Upper lobe of left lung (tissue), 6 donors: ENCODE measurements at places on chromosomes 7 and 10. TPM values are rescaled to one million over a fixed set of nuclear protein-coding genes. Genes with fewer than 3 reads are reported as not detected.

GRCh38 chr10:98186681-98187080, 52.2 kb downstream of the R3HCC1L start:
- H3K36me3 ChIP-seq = peaks cover 9% of the 10 kb centered on the region
- no peaks in the 10 kb centered on the region for H3K4me1 ChIP-seq
- no peak overlapping the region for H3K4me3 ChIP-seq
- no peak overlapping the region for H3K27ac ChIP-seq

DNA sequence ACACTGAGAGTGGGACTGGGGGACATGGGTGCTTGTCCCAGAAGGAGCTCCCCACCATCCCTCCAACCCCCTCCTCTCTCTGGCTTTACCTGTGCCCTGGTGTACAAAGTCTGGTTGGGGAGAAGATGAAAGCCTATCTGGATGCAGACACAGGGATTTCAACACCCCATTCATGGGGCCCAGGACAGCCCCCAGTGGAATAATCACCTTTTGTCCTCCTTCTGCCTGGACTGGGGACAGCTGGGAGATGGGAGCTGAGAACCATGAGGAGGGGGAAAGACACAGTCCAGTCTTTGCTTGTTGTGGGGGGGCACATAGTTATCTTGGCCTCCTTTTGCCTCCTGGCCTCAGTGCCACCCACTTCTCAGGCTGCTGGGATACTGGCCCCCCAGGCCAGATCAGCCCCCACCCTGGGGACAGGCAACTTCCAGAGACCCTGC, 1.4 kb downstream of the SSC4D start:
- H3K36me3 ChIP-seq = no peaks in the 10 kb centered on the region
- no peak overlapping the region for H3K27ac ChIP-seq
- DNase-seq = no peak

DNA sequence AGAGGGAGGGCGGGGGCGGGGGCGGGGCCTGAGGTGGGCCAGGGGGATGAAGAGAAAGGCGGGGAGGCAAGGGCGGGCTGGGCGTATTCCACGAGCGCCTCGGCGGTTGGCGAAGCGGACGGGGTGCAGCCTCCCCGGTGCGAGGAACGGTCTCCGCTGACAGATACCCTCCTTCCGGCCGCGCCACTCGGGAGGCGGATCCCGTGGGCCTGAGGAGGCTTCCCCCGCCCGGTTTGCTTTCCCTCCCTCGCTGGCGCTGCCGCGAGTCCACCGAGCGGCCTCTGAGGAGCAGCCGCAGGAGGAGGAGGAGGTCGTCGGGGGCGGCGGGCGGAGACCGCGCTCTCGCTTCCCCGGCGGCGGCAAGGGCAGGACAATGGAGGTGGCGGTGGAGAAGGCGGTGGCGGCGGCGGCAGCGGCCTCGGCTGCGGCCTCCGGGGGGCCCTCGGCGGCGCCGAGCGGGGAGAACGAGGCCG, at the start of gene TRIM24:
Gene TRIM24 (plus strand): TSS at position 84 of the 473 bp plus-strand sequence. CDS start 290 bp downstream, at position 374.
- no peaks in the 10 kb centered on the region for H3K27me3 ChIP-seq
- H3K4me1 ChIP-seq = peaks cover 12% of the 10 kb centered on the region
- no peaks in the 10 kb centered on the region for H3K36me3 ChIP-seq
- DNase-seq = peak; percentile 98

DNA sequence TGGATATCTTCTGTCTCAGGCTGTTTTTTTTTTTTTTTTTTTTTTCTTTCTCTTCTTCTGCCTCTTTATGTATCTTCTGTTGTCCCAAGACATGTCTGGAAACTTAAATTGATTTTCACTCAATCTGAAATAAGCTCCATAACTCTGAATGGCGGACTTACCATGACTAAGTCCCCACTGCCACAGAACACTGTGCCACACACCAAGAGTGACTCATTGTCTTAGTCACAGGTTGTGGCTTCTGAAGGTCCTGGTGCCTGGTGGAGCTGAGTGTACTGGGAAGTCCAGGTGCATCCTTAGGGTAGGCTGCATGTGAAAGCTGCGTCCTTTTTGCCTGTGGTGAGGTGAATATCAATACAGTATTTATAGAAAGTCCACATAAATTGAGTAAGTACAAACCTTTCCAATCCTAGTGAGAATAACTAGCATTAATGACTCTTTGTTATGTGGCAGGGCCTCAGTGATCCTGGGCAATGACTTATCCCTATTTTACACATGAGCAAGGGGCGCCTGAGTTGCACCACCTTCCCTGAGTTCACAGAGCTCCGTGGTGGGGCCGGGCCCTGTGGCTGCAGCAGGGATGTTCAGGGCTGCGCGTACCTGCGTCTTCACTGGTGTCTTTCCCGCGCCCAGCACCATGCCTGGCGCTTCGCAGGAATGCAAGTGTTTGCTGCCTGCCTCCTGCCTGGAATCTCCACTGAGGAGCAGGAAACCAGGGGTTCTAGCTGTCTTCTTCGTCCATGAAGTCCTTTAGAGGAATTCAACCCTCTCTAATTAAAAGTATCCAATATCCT, 4.3 kb downstream of the PFKP start:
- no peak for DNase-seq
- no peak overlapping the region for H3K27ac ChIP-seq
- H3K36me3 ChIP-seq = no peaks in the 10 kb centered on the region
- peaks cover 5% of the 10 kb centered on the region for H3K27me3 ChIP-seq

GRCh38 chr10:49741108-49741995, 20.8 kb downstream of the OGDHL start:
- no peaks in the 10 kb centered on the region for H3K4me1 ChIP-seq
- no peaks in the 10 kb centered on the region for H3K27me3 ChIP-seq
- no peaks in the 10 kb centered on the region for H3K36me3 ChIP-seq
- H3K4me3 ChIP-seq = no peak overlapping the region

DNA sequence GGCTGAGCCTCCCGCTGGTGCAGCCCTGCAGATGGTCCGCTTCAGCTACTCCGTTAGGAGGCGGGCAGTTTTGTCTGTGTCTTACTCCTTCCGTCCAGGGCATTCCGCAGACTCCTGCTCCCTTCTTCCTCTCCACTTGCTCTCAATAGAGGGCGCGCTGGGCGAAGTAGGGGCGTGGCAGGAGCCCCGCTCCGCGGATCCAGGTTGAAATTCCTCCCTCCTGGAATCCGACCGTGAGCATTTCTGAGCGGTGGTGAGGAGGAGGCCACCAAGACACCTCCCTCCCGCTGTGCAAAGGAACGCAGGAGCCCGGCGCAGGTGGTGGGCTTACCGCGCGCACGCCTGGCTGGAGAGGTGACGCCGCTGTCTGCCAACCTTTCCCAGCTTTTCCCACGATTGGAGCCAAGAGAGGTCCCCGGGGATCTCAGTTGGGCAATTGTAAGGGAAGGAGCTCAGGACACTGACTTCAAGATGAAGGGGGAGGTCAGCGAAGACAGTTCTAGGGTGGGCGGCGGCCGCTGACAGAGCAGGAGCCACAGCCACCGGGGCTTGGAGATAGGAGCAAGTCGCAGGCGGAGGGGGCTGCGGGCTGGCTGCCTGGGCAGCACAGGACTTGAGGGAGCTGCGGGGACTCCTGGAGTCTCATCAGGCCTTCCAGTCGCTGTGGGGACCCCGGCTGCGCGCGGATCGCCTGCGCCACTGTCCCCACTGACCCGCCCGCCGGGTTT, 1011.3 kb downstream of the XPNPEP1 start:
- H3K36me3 ChIP-seq = no peaks in the 10 kb centered on the region
- peaks cover 11% of the 10 kb centered on the region for H3K4me1 ChIP-seq
- no peak overlapping the region for H3K27ac ChIP-seq

DNA sequence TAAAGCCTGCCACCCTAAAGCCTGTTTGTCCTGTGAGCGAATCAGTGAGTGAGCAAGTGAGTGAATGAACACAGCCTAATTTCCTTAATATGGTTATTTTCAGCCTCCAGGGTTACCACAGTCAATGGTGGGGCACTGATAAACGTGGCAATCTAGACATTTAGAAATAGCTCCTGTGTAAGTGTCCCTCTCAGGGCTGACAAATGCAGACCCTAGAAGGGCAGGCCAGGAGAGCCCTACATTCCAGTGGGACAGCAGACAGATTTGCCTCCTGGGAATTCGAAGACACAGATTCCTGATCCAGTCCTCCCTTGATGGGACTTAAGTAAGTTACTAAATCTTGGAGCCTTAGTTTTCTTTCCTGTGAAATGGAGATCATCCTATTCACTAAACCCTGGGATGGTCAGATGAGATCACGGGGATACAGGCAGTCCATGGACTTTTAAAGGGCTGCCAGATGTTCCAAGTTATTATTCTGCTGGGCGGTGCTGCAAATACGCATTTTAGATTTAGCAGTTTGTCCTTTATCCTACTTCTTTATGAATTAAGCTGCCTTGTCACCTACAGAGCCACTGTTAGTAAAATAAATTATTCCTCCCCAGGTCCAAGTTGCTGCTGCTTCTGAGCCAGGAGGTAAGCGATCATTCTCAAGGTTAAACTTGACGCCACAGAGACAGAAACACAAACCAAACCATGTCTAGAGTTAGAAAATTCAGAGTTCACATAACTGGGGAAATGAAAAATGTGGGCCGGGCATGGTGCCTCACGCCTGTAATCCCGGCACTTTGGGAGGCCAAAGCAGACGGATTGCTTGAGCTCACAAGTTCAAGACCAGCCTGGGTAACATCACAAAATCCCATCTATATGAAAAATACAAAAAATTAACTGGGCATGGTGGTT, 54.8 kb upstream of the TM9SF3 start:
- no peak overlapping the region for H3K27ac ChIP-seq
- H3K36me3 ChIP-seq = no peaks in the 10 kb centered on the region
- H3K4me3 ChIP-seq = no peak overlapping the region
- peaks cover 10% of the 10 kb centered on the region for H3K4me1 ChIP-seq
- no peaks in the 10 kb centered on the region for H3K27me3 ChIP-seq

- DNase-seq = peak; percentile 64
- H3K4me3 ChIP-seq = peak overlapping the region; percentile 74
- H3K27me3 ChIP-seq = peaks cover 67% of the 10 kb centered on the region
- no peaks in the 10 kb centered on the region for H3K36me3 ChIP-seq
- peaks cover 51% of the 10 kb centered on the region for H3K4me1 ChIP-seq
- H3K27ac ChIP-seq = peak overlapping the region; percentile 89
These were observed 1.6 kb downstream of the HOXA3 start for GRCh38 chr7:27150568-27151340.

- no peak for DNase-seq
- H3K4me3 ChIP-seq = no peak overlapping the region
- H3K36me3 ChIP-seq = no peaks in the 10 kb centered on the region
- no peaks in the 10 kb centered on the region for H3K27me3 ChIP-seq
These were observed 37.0 kb upstream of the IL15RA start for GRCh38 chr10:6014241-6014761.

DNA sequence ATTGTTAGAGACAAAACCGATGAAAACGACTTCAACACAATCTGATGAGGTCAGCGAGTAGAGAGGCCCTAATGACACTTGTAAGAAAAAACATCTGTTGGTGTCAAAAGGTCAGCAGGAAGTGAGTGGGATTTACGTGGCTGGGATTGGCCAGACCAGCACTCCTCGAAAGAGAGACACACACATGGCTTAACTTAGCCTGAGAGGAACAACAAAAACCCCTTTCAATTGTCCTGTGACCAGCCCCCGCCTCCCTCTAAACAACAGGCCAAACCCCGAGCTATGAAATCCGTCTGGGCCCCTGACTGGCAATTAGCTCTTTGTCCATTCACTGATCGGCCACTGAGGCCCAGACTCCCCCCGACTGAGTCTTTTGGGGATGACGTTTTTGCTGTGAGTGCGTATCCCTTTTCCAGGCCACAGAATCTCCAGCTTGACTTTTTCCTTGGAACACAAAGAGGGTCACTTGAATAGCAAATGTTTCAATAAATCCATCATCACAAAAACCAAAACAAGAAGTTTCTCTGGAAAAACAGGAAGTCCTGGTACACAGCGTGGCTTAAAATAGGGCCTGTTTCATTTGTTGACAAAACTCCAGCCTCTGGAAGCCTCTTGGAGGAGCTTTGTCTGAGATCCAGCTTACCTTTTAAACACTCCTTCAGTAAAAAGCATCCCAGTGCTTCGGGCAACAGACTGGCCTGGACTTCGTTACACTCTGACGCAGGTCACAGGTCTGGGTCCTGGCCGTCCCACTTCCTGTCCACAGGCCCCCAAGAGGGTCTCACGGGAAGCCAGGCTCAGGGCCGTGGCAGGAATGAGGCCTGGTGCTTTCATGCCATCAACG, 103.0 kb downstream of the CTBP2 start:
- H3K27ac ChIP-seq = peak overlapping the region; percentile 94
- H3K27me3 ChIP-seq = no peaks in the 10 kb centered on the region
- peaks cover 86% of the 10 kb centered on the region for H3K4me1 ChIP-seq
- peak; percentile 44 for DNase-seq
- H3K36me3 ChIP-seq = no peaks in the 10 kb centered on the region
- no peak overlapping the region for H3K4me3 ChIP-seq

DNA sequence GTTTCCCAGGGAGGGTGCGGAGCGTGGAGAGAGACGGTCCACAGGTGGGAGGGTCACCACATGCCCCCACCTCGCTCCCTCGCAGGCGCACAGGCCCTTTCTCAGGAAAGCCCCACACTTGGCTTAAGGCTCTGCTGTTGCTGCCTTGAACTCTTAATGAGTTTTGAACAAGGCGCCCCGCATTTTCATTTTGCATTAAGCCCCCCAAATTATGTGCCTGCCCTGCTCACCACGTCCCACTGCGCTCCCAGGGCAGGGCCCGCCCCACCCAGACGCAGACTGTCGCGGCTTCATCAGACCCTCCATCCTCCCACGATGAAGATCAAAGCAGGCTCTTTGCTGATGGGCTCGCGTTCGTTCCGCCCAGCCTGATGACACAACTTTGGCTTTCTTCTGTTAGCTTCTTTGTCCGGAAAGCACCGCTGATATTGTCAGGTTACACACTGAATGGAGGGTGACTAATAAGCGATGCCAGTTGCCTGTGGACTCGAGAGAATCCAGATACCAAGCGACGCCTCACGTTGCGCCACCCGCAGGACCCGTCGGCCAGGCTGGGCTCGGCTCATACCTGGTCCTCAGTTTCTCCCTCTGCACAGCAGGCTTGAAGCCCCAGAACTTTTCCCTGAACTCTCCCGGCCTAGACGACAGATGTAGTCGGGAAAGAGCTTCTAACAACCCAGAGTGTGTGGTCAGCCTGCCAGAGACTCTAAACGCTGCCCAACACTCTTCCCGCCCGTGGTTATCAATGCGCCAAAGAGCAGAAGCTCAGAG, 9.5 kb downstream of the CALML3 start:
- no peaks in the 10 kb centered on the region for H3K27me3 ChIP-seq
- H3K4me3 ChIP-seq = no peak overlapping the region

FAM25C gene
- total RNA-seq = not detected

FAM221A gene
- total RNA-seq = 7.9 TPM

TBXAS1 gene
- 67.9 TPM for total RNA-seq

DNA sequence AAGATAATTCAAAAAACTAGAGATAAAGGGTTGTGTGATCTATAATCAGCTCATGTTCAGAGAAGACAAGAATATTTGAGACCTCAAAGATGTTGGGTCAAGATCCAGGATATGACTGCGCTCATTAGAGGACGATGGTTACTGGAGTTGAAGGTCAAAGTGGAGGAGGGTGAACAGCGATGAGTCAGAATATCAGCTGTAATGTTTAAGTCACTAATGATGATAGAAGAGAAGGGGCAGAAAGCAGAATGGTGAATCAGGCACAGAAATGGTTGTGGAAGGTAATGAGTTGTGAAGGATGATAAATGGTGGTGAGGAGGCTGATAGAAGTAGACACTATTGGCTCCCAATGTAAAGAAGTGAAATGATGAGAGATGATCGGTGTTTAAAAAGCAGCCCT, 540.3 kb downstream of the INHBA start:
- H3K27ac ChIP-seq = no peak overlapping the region
- DNase-seq = no peak
